ENCODE measurements at places on chromosomes 16 and 17. TPM values are rescaled to one million over a fixed set of nuclear protein-coding genes. Genes with fewer than 3 reads are reported as not detected.

GRCh38 chr17:58204796-58205195, 12.3 kb downstream of the EPX start:
- DNase-seq, result no peak

- no peak for DNase-seq
Measured at GRCh38 chr16:24837969-24838368, 7.8 kb upstream of the SLC5A11 start.

DNA sequence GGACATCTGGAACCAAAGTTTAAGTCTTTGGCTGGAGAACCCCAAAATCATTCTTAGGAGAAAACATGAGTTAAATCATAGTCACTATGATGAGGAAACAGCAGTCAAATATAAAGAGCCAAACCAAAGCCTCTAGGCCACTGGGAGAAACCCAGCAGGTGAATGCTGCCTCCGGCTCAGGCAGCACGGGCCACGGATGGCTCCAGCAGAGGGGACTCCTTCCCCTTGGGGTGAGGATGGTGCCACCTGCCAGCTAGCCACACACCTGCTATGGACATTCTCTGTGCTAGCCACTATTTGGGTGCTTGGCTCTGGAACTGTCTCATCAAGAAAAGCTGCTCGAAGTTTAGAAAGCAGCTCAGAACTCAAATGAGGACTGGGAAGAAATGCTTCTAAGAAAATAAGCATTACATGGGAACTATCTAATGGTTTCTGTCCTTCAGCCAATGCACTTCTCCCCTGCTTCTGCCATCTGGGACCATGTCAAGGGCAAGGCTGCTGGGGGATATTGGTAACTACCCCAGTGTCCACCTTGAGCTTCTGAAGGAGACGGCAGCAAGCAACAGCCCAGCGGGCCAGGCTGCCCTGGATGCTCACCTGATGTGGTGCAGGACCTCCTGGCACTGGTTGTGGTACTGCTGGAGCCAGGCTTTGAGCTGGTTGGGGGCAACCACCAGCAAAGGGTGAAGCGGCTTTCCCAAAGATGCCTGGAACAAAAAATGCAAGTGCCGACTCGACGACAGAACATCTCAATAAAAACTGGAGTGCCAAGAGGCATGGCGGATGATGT, 22.5 kb downstream of the ELAC2 start:
- DNase-seq, result peak; percentile 54

DNA sequence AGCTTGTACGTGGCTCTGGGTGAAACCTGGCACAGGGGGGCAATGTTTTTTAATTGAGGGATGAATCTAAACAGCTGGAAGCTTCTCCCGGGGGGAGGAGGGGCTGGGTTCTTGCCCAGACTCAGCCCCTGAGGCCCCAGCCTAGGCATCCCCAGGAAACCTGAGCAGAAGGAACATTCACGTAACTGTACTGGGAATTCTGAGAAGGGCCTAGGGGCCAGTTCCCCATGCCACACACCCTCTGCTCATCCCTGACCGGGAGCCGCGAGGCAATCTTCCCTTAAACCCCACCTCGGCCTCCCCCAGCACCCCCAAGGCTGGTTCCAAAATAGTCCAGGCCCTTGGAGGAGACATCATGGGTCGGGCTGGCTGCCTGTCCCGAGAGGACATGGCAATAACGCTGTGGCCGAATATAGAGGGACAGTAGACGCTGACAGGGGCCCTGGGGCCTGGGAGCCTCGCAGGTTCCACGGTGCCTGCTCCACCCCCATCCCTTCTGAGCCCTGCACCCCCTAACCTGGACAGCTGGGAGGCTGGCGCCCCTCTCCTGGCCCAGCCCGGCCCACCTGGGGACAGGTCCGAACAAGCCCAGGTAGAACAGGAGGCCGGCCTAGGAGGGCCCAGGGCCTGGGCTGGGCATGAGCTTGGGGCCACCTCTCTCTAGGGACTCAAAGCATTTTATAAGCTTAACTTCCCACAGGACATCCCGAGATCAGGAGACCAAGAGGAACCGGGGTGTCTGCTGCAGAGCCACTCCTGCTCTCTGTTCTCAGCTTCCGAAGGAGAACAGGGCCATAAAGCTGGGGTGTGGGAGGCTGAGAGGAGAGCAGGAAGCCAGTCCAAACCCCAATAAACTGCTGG, 83.2 kb upstream of the TOB1 start:
- peak; percentile 66 for DNase-seq

LGALS9 gene
- total RNA-seq, result 20.1 TPM

GRCh38 chr16:14420721-14421488, 209.2 kb downstream of the PARN start:
- no peak for DNase-seq

DNA sequence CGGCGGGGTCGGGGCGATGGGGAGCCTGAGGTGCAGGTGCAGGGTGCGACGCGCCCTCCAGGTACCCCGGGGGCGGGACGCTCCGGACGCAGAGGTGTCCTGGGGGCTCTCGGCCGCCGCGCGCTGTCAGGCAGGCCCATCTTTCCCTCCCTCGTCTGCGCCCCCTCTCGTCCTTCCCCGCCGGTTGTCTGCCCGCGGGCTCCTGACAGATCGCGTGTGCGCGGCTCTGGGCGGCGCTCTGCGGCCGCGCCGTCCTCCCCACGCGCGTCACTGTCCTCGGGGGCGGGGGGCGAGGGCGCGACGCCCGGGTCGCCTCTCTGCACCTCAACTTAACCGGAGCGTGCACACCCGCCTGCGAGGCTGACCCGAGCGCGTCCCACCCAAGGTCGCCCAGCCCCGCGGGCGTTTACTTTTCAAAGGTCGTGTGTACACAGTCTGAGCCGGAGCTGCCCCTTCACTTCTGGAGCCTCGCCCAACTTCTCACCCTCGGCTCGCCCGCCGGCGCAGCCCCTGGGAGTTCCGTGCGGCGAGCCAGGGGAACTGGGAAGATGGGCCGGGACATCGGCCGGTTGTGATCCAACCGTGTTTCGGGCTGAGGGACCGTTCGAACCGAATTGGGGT, 512 bp downstream of the AKAP1 start:
- no peak for DNase-seq

DNA sequence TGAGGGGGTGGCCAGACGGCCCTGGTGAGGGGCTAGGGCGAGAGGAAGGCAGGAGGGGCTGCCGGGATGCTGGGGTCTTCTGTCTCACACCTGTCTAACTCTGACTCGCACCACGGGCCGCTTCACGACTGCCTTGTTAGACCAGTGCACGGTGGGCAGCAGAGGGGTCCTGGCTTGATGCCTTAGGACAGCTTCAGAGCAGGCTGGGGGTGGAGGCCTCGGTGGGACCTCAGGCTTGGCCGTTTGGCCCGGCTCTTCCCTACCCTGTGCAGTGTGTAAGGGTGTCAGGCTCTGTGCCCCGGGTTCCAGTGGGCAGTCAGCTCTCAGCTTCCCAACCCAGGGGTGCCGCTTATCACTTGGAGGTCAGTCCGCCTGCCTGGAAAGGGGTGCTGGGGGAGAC, 100.7 kb downstream of the OR1D5 start:
- DNase-seq, result no peak

- DNase-seq, result no peak
Measured at GRCh38 chr17:12634789-12635414, 30.8 kb upstream of the MYOCD start.

DNA sequence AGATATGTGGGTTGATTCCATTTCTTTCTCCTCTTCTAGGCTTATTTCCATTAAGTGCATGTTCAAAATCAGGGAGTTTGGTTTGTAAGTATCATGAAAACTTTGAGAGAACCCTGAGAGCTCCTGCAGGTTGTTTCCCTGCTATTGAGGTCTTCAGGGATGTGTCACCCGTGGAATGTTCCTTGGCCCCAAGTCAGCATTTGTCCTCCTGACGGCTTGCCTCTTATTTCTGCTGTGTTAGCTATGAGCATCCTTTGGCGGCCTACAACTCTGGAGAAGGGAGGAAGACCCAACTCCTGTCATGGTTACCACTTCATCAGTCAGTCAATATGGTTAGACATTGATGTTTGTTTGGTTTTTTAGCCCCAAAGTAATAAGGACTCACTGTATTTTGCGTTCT, 180.8 kb downstream of the FTO start:
- no peak for DNase-seq

- DNase-seq, result no peak
Measured at GRCh38 chr16:877242-878071, 76.9 kb upstream of the GNG13 start.

- DNase-seq, result no peak
Measured at GRCh38 chr16:67294938-67295361, 15.6 kb downstream of the PLEKHG4 start.

KSR1 gene
- 13.6 TPM for total RNA-seq

PPP1R1B gene
- total RNA-seq, result 1.2 TPM

DNA sequence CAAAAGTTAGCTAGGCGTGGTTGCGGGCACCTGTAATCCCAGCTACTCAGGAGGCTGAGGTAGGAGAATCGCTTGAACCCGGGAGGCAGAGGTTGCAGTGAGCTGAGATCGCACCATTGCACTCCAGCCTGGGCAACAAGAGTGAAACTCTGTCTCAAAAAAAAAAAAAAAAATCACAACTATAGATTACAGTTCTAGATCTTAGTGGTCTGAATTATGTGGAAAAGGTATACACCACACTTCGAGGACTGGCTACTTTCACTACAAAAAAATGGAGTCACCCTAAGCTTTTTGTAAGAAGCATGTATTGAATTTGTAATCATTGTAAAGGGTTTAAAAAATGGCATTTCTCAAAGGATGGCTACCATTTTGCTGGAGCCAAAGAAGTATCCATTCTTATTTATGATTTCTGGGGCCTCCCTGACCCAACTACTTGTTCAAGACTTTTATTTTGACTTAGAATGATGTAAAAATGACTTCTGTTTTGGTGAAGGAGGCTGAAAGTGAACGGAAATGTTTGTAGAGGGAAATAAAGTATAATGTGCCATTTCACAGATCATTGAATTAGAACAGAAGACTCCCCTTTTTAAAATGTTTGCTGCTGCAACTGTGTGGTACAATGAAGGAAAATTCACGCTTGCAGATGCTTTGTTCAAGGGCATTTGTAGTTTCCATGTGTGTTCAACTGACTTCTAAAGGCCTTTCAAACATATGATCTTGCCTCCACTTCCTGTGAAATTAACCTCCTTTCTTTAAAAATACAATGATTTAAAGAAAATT, 37.1 kb upstream of the NOL11 start:
- DNase-seq, result no peak

DNA sequence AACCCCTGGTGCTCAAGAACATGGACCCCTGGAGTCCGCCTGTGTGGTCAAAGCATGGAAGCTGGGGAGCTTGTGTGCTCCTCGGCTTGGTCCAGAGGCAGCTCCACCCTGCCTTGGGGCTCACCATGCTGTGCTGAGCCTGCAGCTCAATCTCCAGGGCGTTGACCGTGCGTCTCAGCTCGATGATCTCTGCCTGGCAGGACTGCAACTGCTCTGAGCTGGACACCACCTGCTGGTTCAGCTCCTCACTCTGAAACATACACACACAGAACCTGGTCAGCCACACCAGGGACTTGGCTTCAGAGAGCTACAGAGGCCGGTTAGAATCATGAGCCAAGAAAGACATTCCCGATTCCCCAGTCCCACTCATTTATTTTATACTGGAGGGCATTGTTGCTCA, 2.7 kb downstream of the KRT35 start:
- no peak for DNase-seq

MLYCD gene
- total RNA-seq, result 20.1 TPM

GRCh38 chr16:30740364-30741251, 7.6 kb upstream of the PHKG2 start:
- DNase-seq, result peak; percentile 89

DNA sequence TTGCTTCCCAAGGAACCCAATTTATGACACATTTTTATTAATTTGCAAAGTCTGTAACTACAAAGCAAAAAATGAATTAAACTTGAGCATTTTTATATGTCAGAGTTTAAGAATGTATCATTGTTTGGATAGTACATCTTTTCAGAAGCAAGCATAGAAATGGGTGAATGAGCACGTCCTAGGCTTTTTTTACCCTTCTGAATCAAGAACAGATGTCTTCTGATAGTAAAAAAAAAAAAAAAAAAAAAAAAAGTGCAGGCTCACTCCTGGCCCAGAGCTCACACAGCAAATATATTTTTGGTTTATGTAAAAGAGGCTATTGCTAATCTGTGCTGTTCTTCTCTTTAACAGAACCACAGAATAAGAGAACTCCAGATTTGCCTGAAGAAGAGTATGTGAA, 6.3 kb downstream of the TERF2IP start:
- no peak for DNase-seq

- no peak for DNase-seq
Measured at GRCh38 chr17:7038025-7038862, 2.4 kb downstream of the SLC16A13 start.

SULT1A2 gene
- 0.73 TPM for total RNA-seq

CES3 gene
- total RNA-seq, result 0.62 TPM

TMEM238L gene
- total RNA-seq, result not detected

- DNase-seq, result no peak
Measured at GRCh38 chr16:51382211-51382610, 231.1 kb upstream of the SALL1 start.

GRCh38 chr16:66964049-66964448, 3.0 kb downstream of the CES3 start:
- DNase-seq, result no peak

DNA sequence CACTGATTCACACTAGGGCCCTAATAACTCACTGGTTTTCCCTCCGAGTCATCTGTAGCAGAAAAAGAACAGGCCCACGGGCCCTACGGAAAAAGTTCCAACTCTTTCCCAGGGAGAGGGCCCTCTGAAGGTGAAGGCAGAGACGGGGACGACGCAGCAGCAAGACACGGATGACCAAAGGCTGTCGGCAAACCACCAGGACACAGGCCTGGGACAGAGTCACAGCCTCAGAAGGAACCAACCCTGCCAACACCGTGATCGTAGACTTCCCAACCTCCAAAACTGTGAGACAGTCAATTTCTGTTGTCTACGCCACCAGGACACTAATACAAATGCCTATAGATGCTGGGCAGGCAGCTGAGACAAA, 5.2 kb upstream of the SPHK1 start:
- DNase-seq, result no peak

- no peak for DNase-seq
Measured at GRCh38 chr16:69563605-69564580, 1.9 kb upstream of the NFAT5 start.

DNA sequence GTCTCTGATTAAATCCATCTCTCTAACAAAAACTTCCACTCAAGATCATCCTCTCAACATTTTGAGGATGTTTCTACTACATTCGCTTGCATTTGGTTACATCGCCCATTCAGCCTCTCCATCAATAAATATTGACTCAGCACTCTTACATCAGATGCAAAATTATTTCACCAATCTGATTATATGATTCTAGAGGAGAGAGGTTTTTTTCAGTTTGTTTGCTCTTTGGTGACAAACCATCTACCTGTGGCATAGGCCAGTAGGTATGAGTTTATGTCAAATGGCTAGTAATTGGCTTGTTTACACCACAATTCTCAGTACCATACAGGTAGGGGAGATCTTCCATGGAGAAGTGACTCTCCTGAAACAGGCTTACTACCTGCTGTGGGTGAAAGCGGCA, 52.3 kb downstream of the TOX3 start:
- DNase-seq, result no peak

GRCh38 chr17:15157051-15157450, 108.1 kb downstream of the PMP22 start:
- DNase-seq, result no peak

GRCh38 chr16:89197633-89198416, 2.5 kb downstream of the SLC22A31 start:
- DNase-seq, result no peak

GRCh38 chr16:22070361-22071330, 21.7 kb upstream of the VWA3A start:
- no peak for DNase-seq

GRCh38 chr17:41794540-41794975, 8.0 kb upstream of the JUP start:
- no peak for DNase-seq

DNAI2 gene
- not detected for total RNA-seq

Measured in cardiac septum (tissue), 1 donor.